ENCODE measurements at places on chromosomes 7 and 10. TPM values are rescaled to one million over a fixed set of nuclear protein-coding genes. Genes with fewer than 3 reads are reported as not detected.

DNA sequence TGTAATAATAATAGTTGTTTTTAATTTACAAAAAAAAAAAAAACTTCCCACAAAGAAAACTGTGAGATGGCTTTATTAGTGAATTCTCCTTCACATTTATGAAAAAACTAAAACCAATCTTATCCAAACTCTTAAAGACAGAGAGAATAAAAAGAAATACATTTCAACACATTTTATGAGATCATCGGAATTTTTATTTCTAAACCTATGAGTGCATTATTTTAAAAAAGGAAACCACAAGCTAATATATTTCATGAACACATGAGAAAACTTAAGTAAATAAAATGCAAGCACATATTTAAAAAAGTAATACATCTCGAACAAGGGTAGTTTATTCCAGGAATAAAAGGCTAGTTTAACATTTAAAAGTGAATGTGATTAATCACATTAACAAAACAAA, 31.5 kb downstream of the C7orf25 start:
- no peak for DNase-seq

DBNL gene
- total RNA-seq = 57.8 TPM

DNA sequence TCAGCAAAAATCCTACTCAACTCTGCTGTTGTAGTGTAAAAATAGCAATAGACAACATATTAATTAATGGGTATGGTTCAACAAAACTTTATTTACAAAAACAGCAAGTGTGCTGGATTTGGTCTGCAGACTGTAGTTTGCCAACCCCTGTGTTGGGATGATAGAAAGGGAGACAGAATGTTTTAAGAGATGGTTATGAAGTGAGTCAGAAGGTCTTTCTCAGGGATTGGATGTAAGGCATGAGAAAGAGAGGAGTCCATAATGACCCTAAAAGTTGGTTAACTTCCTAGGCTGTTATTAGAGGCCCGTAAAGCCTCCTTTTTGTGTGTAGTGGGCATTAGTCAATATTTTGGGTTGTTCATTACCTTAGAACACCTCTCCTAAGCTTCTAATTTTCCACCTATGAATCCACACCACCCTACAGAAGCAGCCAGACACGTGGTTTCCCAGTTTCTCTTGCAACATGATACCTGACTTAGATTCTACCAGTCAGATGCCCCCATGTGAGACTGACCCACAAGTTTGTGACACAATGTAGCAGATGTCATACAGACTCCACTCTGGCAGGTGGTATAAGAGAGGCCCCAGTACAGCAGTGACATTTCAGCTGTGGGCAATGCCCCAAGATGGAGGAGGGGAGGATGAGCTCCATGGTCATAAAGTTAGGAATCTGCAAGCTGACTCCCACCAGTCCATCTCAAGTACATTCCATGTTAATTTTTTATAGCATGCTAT, 1015.6 kb downstream of the KCNMA1 start:
- no peak for DNase-seq

NEBL gene
- 0.17 TPM for total RNA-seq

MOGAT3 gene
- not detected for total RNA-seq

GRCh38 chr10:45199205-45199740, 116.1 kb downstream of the OR13A1 start:
- no peak for DNase-seq

DNA sequence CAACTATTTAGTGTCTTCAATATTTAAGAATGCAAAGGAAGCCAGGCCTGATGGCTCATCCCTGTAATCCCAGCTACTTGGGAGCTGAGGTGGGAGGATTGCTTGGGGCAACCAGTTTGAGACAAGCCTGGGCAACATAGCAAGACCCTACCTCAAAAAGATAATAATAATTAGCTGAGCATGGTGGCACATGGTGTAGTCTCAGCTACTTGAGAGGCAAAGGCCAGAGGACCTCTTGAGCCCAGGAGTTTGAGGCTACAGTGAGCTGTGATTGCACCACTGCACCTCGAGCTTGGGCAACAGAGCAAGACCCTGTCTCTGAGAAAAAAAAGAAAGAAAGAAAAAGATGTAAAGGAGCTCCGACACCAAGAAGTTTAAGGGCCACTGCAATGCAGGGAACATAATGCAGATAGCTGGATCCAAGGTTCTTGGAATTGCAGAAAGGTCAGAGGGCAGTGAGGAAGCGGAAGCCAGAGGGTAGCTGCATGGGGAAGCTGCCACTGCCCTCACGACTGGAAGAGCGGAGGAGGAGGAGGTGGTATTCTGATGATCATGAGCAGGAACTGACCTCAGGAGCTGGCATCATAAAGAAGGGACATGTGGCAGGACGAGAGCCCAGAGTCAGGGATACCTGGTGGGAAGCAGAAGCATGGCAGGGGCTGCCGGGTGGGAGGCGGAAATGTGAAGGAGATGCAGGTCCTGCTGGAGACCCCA, 60.2 kb upstream of the PODXL start:
- no peak for DNase-seq

SEC31B gene
- total RNA-seq = 106 TPM

TRA2A gene
- total RNA-seq = 96.8 TPM

GRCh38 chr10:51620131-51620530, 79.3 kb downstream of the CSTF2T start:
- DNase-seq = no peak

GRCh38 chr7:134350709-134351108, 34.0 kb upstream of the SLC35B4 start:
- DNase-seq = no peak

DNA sequence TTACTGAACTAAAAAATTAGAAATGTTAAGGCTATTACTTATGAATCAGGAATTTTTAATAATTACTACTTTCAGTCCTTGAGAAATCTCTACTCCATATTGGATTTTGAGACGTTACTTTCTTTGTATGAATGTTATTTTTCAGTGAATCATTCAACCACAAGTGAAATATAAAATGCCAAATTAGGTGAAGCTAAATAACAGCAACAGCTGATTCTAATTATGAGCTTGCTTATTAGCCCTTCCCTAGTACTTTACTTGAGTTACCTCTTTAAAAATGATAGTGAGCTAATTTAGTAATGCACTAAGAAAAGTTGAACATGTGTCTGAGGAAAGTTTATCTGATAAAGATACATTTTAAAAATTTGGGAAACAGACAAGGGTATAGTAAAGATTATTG, 51.4 kb downstream of the PCGF5 start:
- no peak for DNase-seq

DNA sequence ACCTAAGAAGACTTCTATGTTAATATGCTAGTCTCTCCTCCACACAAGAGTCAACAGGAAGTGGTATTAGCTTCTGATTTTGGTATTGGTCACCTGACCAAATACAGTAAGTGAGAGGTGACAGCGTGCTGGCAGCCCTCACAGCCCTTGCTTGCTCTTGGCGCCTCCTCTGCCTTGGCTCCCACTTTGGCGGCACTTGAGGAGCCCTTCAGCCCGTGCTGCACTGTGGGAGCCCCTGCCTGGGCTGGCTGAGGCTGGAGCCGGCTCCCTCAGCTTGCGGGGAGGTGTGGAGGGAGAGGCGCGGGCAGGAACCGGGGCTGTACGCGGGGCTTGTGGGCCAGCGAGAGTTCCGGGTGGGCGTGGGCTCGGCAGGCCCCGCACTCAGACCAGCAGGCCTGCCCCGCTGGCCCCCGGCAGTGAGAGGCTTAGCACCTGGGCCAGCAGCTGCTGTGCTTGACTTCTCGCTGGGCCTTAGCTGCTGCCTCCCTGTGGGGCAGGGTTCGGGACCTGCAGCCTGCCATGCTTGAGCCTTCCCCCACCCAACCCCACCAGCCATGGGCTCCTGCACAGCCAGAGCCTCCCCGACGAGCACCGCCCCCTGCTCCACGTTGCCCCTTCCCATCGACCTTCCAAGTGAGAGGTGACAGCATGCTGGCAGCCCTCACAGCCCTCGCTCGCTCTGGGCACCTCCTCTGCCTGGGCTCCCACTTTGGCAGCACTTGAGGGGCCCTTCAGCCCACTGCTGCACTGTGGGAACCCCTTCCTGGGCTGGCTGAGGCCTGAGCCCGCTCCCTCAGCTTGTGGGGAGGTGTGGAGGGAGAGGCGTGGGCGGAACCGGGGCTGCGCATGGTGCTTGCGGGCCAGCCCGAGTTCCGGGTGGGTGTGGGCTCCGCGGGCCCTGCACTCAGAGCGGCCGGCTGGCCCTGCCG, 4.2 kb upstream of the ACSL5 start:
- DNase-seq = peak; percentile 12

DNA sequence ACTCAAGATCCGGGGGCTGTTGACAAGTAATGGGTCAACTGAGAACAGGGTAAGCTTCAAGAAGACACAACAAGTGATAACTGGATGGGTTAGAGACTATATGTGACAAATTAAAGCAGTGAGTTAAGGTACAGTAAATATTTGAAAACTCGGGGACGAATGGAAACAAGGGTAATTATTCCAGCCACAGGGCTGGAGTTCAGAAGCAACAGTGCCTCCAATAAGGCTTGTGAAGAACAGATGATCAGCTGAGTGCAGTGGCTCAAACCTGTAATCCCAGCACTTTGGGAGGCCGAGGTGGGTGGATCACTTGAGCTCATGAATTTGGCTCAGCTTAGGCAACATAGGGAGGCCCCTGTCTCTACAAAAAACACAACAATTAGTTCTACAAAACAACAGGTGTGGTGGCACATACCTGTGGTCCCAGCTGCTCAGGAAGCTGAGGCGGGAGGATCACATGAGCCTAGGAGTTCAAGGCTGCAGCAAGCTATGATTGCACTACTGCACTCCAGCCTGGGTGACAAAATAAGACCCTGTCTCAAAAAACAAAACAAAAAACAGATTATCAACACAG, 20.5 kb upstream of the DLD start:
- no peak for DNase-seq
